EL (cell line): ENCODE measurements at places on chromosomes 16 and 17.

DNA sequence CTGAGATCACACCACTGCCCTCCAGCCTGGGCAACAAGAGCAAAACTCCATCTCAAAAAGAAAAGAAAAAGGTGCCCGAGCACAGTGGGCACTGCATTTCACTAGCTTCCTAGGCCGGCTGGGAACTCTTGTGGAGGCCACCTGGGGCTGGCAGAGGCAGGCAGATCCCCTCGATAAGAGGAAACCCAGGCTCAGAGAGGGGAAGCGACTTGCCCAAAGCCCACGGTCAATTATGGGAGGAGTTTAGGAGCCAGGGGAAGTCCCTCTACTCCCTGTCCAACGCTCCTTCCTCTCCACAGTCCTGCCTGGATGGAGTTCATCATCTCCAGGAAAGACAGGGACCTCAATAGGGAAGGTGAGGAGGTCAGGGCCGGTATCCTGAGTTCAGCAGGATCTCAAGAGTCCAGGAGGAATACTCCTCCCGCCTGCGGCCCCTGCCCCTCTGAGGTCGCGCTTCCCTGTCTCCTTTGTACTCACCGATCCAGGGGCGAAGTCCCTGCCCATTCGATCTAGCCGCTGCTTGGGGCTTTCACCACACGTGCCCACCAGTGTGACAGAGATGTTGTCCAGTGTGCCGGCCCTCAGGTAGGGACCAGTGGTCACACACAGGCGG is 841 bp downstream of the ALOXE3 start:
- DNase-seq = peak; percentile 18

GRCh38 chr17:28347261-28347891 is 10.0 kb downstream of the POLDIP2 start:
- DNase-seq = peak; percentile 95

DNA sequence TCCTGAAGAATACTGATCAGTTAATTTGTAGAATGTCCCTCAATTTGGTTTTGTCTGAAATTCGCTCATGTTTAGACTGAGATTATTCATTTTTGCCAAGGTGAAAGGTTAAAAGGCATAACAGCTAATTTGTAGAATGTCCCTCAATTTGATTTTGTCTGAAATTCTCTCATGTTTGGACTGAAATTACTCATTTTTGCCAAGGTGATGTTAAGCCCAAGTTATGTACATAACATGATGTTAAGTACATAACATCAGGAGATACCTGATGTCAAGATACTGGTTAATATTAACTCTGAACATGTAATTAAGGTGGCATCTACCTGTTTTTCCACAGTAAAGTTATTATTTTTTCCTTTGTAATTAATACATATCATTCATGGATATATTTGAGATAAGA is 243.4 kb upstream of the PMFBP1 start:
- no peak for DNase-seq

- DNase-seq = no peak
These were observed 143.8 kb downstream of the AXIN2 start for GRCh38 chr17:65417406-65418221.

DNA sequence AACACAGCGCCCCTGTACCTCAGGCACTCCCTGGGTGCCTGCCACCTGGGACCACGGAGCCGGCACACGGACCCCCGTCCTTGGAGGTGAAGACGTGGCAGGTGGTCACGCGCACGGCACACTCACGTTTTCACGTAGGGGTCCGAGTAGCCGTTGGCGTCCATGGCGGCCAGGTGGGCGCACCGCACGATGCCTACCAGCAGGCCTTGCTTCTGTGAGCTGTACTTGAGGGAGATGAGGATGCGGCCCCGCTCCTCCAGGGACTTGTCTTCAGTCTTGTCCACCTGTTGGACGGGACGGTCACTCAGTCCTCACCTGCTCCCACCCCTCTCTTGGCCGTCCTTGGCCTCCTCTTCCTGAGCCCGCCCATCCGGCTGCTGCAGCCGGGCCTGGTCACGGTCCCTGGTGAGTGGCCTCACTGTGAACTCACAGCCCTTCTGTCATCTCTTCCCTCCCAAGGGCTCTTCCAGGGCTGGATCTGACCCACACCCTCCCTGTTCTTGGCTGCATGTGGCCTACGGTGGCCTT is 18.8 kb downstream of the SCGB1C2 start:
- DNase-seq = no peak

- no peak for DNase-seq
These were observed 88.0 kb downstream of the USP22 start for GRCh38 chr17:20954794-20955193.

DNA sequence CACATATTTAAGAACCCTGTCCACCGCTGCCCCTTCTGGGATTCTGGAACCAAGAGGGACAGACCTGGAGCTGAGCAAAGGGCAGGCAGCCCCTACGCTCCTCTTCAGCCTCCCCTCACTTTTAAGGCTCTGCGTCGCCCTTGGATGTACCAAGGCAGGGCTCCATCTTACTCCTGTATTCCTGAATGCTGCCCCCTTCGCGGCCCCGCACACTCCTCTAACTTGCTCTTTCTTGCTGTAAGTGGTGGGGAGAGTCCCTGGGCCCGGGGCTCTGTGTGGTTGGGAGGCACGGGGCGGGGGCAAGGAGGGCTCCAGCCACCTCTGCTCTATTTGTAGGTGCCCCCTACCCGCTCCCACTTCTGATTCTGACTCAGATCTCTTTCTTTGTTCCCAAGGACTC is 1.2 kb downstream of the TNS4 start:
- DNase-seq = no peak

- DNase-seq = no peak
These were observed 54.2 kb downstream of the NDEL1 start for GRCh38 chr17:8489841-8490240.

DNA sequence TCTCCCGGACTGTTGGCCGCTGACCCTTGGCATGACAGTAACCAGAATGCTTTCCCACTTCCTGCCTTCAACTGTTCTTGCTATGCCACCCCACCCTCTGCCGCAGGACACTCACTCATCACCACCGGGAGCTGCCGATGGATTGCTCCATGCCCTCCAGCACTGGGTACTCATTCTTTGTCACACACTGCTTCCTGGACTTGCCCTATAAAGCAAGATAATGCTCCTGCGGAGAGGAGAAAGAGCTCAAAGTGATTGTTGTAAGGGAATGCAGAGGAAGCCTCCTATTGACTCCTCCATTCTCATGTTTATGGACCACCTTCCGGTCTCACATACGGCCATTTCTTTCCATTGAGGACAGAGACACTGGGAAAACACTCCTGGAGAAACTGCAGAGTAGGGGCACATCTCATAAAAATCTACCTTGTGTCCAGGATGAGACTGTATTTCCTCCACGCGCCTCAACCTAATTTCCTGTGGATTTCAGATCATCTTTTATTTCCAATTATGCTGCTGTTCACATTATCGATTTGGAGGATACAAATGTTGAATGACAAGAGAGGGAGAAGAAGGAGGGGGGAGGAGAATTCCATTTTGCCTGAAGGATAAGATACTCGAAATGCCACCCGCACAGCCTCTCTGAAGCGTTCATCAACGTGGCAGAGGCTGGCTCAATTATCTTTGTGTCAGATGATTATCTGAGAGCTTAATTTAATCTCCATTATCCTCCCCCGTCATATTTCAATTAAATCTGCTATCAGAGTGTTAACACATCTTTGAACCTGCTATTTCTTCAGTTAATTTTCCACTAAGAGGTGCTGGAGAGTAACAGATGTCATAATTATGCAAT is 486.1 kb upstream of the SALL1 start:
- peak; percentile 84 for DNase-seq

- no peak for DNase-seq
These were observed 29.8 kb upstream of the ZNF629 start for GRCh38 chr16:30816769-30817168.
